ENCODE measurements at places on chromosomes 1 and 21. TPM values are rescaled to one million over a fixed set of nuclear protein-coding genes. Genes with fewer than 3 reads are reported as not detected.
A peak's percentile ranks its signal among the peaks of the same experiment; 100 is the strongest.

- no peak overlapping the region for H3K4me3 ChIP-seq
- no peak overlapping the region for H3K27ac ChIP-seq
- H3K4me1 ChIP-seq: peaks cover 11% of the 10 kb centered on the region
- no peaks in the 10 kb centered on the region for H3K36me3 ChIP-seq
Measured at GRCh38 chr21:35238119-35238518, 189.0 kb upstream of the RUNX1 start.

The SH2D5 gene
- total RNA-seq: 1.2 TPM

The MYOM3 gene
- total RNA-seq: 0.70 TPM

GRCh38 chr1:244325056-244325758 lies 126.5 kb downstream of the ADSS2 start:
- peak overlapping the region; percentile 41 for H3K27ac ChIP-seq
- peaks cover 12% of the 10 kb centered on the region for H3K4me1 ChIP-seq
- H3K27me3 ChIP-seq: no peaks in the 10 kb centered on the region
- no peak overlapping the region for H3K4me3 ChIP-seq
- DNase-seq: no peak

DNA sequence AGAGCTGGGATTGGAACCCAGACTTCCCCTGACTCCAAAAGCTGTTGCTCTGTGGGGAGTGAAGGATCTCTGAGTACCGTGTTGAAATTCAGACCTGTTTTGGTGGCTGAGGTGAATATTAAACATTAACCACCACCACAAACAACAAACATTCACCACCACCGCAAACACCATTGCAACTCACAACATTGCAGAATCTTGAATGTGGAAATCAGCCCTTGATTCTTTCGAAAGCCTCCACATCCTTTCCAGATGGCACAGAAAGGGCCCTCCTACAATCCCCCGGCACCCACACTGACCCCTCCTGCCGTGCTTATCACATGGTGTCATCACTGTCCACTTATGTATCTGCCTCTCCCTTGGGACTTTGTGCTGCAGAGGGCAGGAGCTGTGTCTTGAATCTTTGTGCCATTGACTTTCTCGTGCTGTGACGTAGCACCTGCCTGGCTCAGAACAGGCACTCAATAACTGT lies 1.4 kb downstream of the CDA start:
- no peak for DNase-seq
- H3K4me3 ChIP-seq: peak overlapping the region; percentile 7
- no peak overlapping the region for H3K27ac ChIP-seq
- peaks cover 53% of the 10 kb centered on the region for H3K27me3 ChIP-seq
- H3K36me3 ChIP-seq: no peaks in the 10 kb centered on the region
- peaks cover 19% of the 10 kb centered on the region for H3K4me1 ChIP-seq

- no peak overlapping the region for H3K4me3 ChIP-seq
- H3K36me3 ChIP-seq: peaks cover 18% of the 10 kb centered on the region
- H3K4me1 ChIP-seq: peaks cover 17% of the 10 kb centered on the region
- no peaks in the 10 kb centered on the region for H3K27me3 ChIP-seq
Measured at GRCh38 chr1:225845571-225846259, 35.8 kb downstream of the EPHX1 start.

- DNase-seq: no peak
- H3K4me1 ChIP-seq: no peaks in the 10 kb centered on the region
- peaks cover 29% of the 10 kb centered on the region for H3K27me3 ChIP-seq
- no peaks in the 10 kb centered on the region for H3K36me3 ChIP-seq
- H3K4me3 ChIP-seq: no peak overlapping the region
Measured at GRCh38 chr1:169595764-169596711, 9.8 kb upstream of the F5 start.

- H3K27ac ChIP-seq: no peak overlapping the region
- no peaks in the 10 kb centered on the region for H3K36me3 ChIP-seq
- H3K4me1 ChIP-seq: no peaks in the 10 kb centered on the region
- no peak for DNase-seq
- H3K27me3 ChIP-seq: no peaks in the 10 kb centered on the region
- H3K4me3 ChIP-seq: no peak overlapping the region
Measured at GRCh38 chr21:25465263-25465662, 142.0 kb downstream of the MRPL39 start.

GRCh38 chr1:91883470-91883869 lies 2.5 kb downstream of the TGFBR3 start:
- peak overlapping the region; percentile 66 for H3K27ac ChIP-seq
- H3K4me1 ChIP-seq: peaks cover 40% of the 10 kb centered on the region
- peaks cover 24% of the 10 kb centered on the region for H3K27me3 ChIP-seq
- H3K4me3 ChIP-seq: peak overlapping the region; percentile 96
- H3K36me3 ChIP-seq: peaks cover 6% of the 10 kb centered on the region
- DNase-seq: no peak

GRCh38 chr1:9882296-9882944 lies 27.6 kb downstream of the CTNNBIP1 start:
- H3K27me3 ChIP-seq: no peaks in the 10 kb centered on the region
- no peak overlapping the region for H3K4me3 ChIP-seq
- peak overlapping the region; percentile 29 for H3K27ac ChIP-seq
- H3K4me1 ChIP-seq: peaks cover 19% of the 10 kb centered on the region
- H3K36me3 ChIP-seq: peaks cover 3% of the 10 kb centered on the region

GRCh38 chr1:228206582-228207351 lies 1.1 kb upstream of the OBSCN start:
- H3K36me3 ChIP-seq: no peaks in the 10 kb centered on the region
- H3K4me1 ChIP-seq: peaks cover 10% of the 10 kb centered on the region
- H3K4me3 ChIP-seq: no peak overlapping the region
- peaks cover 3% of the 10 kb centered on the region for H3K27me3 ChIP-seq
- peak; percentile 62 for DNase-seq

The RBP7 gene
- total RNA-seq: 2.9 TPM

The SLC19A2 gene
- 28.1 TPM for total RNA-seq

- peaks cover 7% of the 10 kb centered on the region for H3K4me1 ChIP-seq
- no peak overlapping the region for H3K4me3 ChIP-seq
- no peak overlapping the region for H3K27ac ChIP-seq
- H3K36me3 ChIP-seq: no peaks in the 10 kb centered on the region
Measured at GRCh38 chr1:25022361-25023189, 92.5 kb upstream of the RUNX3 start.

The TCP10L gene
- 0.93 TPM for total RNA-seq

GRCh38 chr1:27130798-27131197 lies 24.1 kb downstream of the SLC9A1 start:
- H3K27me3 ChIP-seq: no peaks in the 10 kb centered on the region
- DNase-seq: no peak
- H3K27ac ChIP-seq: no peak overlapping the region
- peaks cover 11% of the 10 kb centered on the region for H3K4me1 ChIP-seq
- no peak overlapping the region for H3K4me3 ChIP-seq

DNA sequence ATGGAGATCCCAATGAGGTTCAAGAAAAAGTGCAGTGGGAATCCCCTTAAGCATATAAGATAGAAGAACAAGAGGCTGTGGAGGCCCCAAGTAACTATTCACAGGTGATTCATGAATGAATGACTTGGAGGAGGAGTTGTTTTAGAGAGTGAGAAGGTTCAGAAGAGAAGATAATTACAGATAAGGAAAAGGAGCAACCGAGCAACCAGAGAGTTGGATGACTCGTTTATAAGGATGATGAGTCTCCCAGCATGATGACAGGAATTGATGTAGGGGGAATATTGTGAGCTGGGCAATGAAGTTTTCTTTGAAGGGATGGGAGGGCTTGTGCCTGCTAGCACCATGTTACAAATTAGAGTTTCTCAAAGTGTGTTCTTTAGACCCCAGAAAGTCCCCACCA lies 9.8 kb downstream of the C8A start:
- no peak for DNase-seq
- H3K36me3 ChIP-seq: no peaks in the 10 kb centered on the region
- H3K4me3 ChIP-seq: no peak overlapping the region
- H3K27me3 ChIP-seq: peaks cover 7% of the 10 kb centered on the region
- H3K27ac ChIP-seq: no peak overlapping the region
- no peaks in the 10 kb centered on the region for H3K4me1 ChIP-seq

The SLFNL1 gene
- total RNA-seq: 0.14 TPM

DNA sequence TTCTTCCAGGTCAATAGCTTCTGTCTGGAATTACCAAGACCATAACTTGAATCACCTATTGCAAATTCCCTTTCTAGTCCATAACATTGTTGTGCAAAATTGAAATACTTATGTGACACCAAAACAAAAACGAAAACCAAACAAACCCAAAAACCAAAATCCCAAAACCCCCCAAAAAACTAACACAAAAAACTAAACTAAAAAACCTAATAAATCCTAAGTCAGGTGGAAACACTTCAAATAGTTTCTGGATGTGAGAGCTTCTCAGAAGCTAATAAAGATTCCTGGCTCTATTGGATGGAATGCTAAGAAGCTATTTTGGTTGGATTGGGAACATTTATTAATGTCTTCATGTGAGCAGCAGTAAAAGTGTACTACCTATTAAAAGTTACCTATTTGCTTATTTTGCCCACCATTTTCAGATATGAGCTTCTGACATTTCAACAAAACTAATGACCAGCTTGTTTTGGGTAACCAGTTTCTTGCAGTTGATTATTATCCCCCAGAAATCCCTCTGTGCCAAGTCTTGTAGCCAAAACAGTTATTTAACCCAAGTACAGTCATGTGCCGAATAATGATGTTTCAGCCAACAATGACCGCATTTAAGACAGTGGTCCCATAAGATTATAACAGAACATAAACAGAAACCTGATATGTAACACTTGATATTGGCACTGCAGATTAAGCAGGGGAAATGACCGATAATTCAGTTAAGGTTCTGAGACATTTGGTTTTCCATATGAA lies 76.4 kb downstream of the LTN1 start:
- no peak overlapping the region for H3K27ac ChIP-seq
- no peak overlapping the region for H3K4me3 ChIP-seq
- H3K36me3 ChIP-seq: no peaks in the 10 kb centered on the region
- no peak for DNase-seq

DNA sequence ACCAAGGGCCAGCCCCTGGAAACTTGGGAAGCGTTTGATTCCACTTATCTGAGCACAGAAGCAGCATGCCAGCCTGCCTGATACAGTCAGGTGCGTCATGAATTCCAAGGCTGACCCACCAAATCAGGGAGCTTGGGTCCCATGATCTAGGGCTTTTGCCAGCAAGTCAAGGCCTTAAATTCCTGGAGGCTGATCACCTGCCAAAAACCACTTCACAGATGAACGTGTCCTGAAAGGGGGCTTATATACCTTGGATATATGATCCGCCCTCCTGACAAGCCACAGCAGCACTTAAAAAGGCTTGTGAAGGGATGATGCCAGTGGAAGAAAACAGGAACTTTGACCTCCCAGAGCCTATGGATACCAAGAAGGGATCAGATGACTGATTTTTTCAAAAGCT lies 24.0 kb upstream of the CLIC6 start:
- peaks cover 18% of the 10 kb centered on the region for H3K4me1 ChIP-seq
- DNase-seq: no peak
- peaks cover 6% of the 10 kb centered on the region for H3K27me3 ChIP-seq
- no peak overlapping the region for H3K4me3 ChIP-seq

DNA sequence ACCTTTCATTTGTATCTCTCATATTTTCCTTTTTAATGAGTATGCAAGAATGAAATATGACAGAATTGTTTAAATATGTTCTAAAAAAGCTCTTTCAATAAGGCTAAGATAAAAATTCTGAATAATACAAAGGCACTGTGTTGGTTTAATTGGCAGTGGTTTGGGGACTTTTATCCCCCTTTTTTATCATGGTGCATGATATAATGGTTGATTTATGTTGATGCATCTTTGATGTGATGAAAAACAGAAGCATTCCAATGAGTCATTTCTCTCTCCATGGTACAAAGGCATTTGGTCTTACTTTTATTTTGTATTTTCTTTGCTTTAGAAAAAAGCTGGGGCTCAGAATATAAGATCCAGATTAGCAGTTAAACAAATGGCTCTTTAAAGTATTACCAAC lies 127.2 kb upstream of the GREM2 start:
- no peaks in the 10 kb centered on the region for H3K36me3 ChIP-seq

- no peak overlapping the region for H3K4me3 ChIP-seq
- H3K36me3 ChIP-seq: peaks cover 5% of the 10 kb centered on the region
- H3K27me3 ChIP-seq: no peaks in the 10 kb centered on the region
- no peak overlapping the region for H3K27ac ChIP-seq
Measured at GRCh38 chr1:111709986-111710385, 29.2 kb downstream of the INKA2 start.

GRCh38 chr1:12712076-12712475 lies 3.8 kb upstream of the AADACL3 start:
- H3K27ac ChIP-seq: no peak overlapping the region
- H3K4me1 ChIP-seq: no peaks in the 10 kb centered on the region
- no peak for DNase-seq
- H3K27me3 ChIP-seq: peaks cover 7% of the 10 kb centered on the region
